AG04450 (cell line): ENCODE measurements at places on chromosomes 5 and 9. TPM values are rescaled to one million over a fixed set of nuclear protein-coding genes. Genes with fewer than 3 reads are reported as not detected.

The SLC34A1 gene
- polyA plus RNA-seq = not detected in 2 replicates

The STPG3 gene
- not detected in 2 replicates for polyA plus RNA-seq

DNA sequence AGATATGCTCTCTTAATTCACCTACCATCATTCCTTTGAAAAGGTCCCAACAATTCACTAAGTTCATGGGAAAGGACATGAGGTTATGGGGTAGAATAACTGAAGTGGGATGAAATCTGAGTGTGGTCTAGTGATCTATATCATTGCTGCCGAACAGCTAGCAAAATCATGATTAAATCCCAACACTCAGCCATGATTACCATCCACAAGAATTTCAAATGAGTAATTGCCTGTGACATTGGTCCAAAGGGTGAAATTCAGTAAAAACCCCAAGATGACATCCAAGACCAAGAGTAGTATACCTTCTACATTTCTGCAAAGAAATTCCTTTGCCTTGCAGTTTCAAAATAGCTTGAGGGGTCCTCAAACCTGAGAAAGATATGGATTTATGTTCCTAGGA is 225.6 kb downstream of the SPOCK1 start:
- no peak for DNase-seq

The FGD3 gene
- polyA plus RNA-seq = not detected in 2 replicates

DNA sequence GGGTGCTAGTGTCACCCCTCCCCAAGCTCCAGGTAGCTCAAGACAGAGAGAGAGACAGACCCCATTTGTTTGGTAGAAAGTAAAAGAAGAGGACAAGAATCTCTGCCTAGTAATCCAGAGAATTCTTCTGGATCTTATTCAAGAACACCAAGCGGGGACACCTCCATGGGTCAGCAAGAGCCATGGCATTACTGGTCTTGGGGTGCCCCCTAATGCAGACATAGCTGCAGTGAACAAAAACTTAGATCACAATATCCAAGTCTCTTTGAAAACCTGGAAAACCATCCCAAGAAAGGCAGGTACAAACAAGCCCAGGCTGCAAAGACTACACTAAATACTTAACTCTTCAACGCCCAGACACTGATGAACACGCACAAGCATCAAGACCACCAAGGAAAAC is 29.9 kb upstream of the PDE4D start:
- no peak for DNase-seq

GRCh38 chr9:133842174-133842573 is 104.0 kb upstream of the SARDH start:
- no peak for DNase-seq

The MEGF10 gene
- polyA plus RNA-seq = not detected in 2 replicates

The CARD19 gene
- polyA plus RNA-seq = 25.2 and 42.6 TPM in 2 replicates

DNA sequence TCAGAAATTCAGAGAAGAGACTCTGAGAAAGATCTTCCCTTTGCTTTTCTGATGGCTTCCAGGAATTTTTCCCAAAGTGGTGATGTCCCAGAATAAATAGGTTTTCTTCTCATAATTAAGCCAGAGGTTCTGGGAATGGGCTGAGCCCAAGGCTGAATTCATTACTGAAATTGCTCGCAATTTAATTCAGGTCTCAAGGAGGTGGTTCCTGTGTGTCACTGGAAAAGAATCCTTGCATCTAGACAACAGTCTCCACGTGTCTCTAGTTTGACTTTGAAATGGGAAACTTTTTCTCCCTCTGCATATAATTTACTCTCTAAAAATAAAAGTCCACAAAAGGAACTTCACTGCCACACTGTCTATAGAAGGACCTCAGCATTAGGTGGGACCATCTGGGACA is 27.8 kb upstream of the STX17 start:
- DNase-seq = no peak

The ZDHHC11B gene
- polyA plus RNA-seq = not detected in 2 replicates

The CER1 gene
- polyA plus RNA-seq = not detected in 2 replicates

The TGFBI gene
- 2,219 and 2,576 TPM in 2 replicates for polyA plus RNA-seq

The FOXD4L3 gene
- polyA plus RNA-seq = not detected in 2 replicates

The NEURL1B gene
- 1.8 and 2.0 TPM in 2 replicates for polyA plus RNA-seq

GRCh38 chr5:145161391-145161790 is 673.8 kb downstream of the PRELID2 start:
- DNase-seq = no peak
